CD4-positive, alpha-beta T cell treated with Interleukin-15 for 1 hour (primary cell): ENCODE measurements at places on chromosomes 12 and 14.

- DNase-seq, result no peak
Observed at GRCh38 chr12:56806303-56806702, 43.2 kb downstream of the HSD17B6 start.

- no peak for DNase-seq
Observed at GRCh38 chr14:53902307-53902706, 54.3 kb downstream of the BMP4 start.

DNA sequence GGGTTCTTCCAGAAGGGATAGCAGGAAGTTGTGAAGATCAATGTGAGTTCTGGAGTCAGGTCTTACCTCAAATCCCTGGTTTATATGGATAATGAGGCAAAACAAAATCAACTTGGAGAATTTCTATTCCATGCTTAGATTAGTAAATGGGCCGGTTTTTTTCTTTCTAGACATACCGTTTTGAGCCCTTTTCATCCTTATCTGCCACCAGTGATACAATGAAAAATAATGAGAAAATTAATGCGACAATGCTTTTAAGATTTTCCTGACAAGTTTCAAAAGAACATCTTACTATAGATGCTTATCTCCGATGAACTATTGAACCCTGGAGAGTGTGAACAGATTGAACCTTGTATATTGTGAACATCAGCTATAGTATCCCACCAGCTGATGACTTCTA lies 262.7 kb downstream of the BTG1 start:
- no peak for DNase-seq

DNA sequence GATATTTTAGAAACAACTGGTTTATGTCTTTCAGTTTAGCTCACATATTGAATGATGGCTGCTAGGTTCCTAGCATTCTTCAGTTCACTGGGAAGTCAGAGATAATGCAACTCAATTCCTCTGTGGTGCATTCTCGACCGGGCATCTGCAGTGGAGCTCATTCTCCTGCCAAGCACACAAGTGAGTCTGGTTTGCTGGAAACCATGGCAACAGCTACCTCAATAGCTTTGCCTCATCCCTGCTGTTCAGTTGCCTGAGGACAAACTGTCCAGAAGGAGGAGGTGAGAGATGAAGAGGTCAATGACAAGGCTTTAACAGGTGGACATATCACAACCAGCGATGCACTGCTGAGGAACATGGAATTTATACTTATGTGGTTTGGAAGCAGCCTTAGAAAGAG lies 816.9 kb downstream of the AACS start:
- DNase-seq, result no peak

- DNase-seq, result no peak
Observed at GRCh38 chr14:102512793-102513300, 3.3 kb upstream of the ANKRD9 start.

DNA sequence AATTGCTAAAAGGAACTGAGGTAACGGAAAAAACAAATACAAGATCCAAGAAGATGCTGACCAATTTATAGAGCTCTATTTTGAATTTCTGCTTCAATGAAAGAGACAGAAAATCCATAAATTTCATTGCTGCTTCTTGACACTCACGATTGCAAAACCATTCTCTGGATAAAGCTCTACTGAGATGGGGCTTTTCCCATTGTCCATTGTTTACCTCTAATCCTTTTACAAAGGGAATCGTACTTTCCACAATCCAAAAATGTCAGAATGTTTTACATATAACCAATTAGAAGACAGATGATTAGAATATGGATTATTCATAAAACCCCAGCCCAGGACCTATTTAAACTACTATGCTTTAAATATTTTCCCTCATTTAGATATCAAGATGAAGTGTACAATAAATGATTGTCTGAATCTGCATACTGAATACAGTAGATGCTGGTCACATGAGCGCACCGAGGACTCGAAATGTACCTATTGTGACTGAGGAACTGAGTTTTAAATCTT lies 16.7 kb upstream of the TMCC3 start:
- no peak for DNase-seq

GRCh38 chr14:23015618-23016017 lies 5.7 kb upstream of the C14orf93 start:
- DNase-seq, result no peak

GRCh38 chr12:10362828-10363657 lies 26.8 kb downstream of the KLRK1 start:
- DNase-seq, result no peak
